ENCODE measurements at places on chromosomes 7 and 10.

- DNase-seq, result no peak
Measured at GRCh38 chr7:141562972-141563371, 11.8 kb downstream of the AGK start.

- no peak for DNase-seq
Measured at GRCh38 chr10:91980319-91980718, 56.7 kb downstream of the BTAF1 start.

GRCh38 chr10:125768219-125768855, 7.3 kb downstream of the MMP21 start:
- no peak for DNase-seq

DNA sequence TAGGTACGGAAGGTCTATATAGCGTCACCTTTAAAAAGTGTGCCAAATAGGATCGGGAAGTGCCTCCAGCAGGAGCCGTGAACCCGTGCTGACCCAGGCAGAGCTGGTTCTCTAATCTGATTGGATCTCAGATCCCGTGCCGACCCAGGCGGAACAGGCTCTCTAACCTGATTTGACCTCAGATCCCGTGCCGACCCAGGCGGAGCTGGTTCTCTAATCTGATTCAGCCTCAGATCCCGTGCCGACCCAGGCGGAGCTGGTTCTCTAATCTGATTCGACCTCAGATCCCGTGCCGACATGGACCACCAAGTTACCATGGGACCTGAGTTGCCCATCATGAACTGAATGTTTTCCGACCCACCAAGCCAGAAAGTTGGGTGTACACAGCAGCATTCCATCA, 463.9 kb downstream of the PTPRN2 start:
- DNase-seq, result no peak

All from stimulated activated CD8-positive, alpha-beta memory T cell treated with anti-CD3 and anti-CD28 coated beads, Interleukin-7, amount 100 ng/mL, for 24 hours (primary cell).